ENCODE measurements at places on chromosomes 13 and 19. TPM values are rescaled to one million over a fixed set of nuclear protein-coding genes. Genes with fewer than 3 reads are reported as not detected.

Gene NKPD1
- total RNA-seq, result not detected

Gene PSG7
- not detected for total RNA-seq

Gene ZNF677
- total RNA-seq, result 15.4 TPM

Gene SIGLECL1
- total RNA-seq, result not detected

Gene OR7C1
- not detected for total RNA-seq

Gene STXBP2
- total RNA-seq, result 20.1 TPM

Gene EFNA2
- total RNA-seq, result not detected

Gene PSPC1
- total RNA-seq, result 28.6 TPM

Gene OR4F17
- not detected for total RNA-seq

Gene USF2
- 71.7 TPM for total RNA-seq

Gene SSC5D
- total RNA-seq, result 81.2 TPM

Gene LMTK3
- not detected for total RNA-seq

Gene ZNF709
- 1.9 TPM for total RNA-seq

Gene DIAPH3
- total RNA-seq, result 2.6 TPM

Gene ZNF492
- 0.29 TPM for total RNA-seq

Gene FPR2
- 0.44 TPM for total RNA-seq

Gene TUBA3C
- total RNA-seq, result not detected

Gene ERICH6B
- total RNA-seq, result not detected

Gene IL11
- total RNA-seq, result 0.15 TPM

Gene GSX1
- not detected for total RNA-seq

Gene IZUMO1
- total RNA-seq, result not detected
